GM03348 (cell line): ENCODE measurements at places on chromosomes 16 and 17.

- no peak for DNase-seq
Measured at GRCh38 chr16:3183445-3184139, 4.4 kb upstream of the OR1F1 start.

- no peak for DNase-seq
Measured at GRCh38 chr17:28955408-28955807, 4.1 kb upstream of the PHF12 start.

GRCh38 chr16:2763173-2763572, 10.7 kb downstream of the SRRM2 start:
- no peak for DNase-seq

- peak; percentile 89 for DNase-seq
Measured at GRCh38 chr17:77235370-77235941, 94.7 kb downstream of the SEC14L1 start.

DNA sequence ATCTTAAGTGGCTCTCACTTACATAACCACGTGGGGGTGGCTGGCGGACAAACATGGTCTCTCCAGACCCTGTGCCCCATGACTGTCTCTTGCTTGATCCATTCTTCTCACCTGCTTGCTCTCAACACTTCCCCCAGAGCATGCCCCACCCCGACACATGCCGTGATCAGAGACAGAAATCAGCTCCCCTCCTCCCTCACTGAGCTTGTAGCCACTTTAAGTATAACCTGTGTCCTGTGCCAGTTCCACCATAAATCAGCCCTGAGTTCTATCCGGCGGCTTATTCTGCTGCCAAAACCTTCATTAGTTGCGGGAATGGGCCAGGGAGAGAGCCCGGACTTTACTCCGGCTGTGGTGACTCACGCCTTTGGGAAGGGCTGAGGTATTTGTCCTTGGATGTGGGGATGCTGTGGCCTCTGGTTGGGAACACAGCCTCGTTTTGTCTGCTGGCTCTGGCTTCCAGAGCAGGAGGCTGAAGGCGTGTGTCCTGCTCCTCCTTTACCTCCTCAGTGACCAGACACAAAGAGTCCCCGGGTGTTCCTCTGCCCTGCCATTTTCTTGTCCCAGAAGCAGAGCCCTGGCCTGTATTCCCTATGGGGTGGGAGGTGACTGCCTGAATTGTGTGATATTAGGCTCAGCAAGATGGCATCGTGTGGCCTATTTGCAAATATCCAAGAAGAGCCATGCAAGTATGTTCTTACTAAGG, 21.1 kb downstream of the ANKRD40 start:
- peak; percentile 90 for DNase-seq

GRCh38 chr16:72764015-72764654, 283.8 kb downstream of the ZFHX3 start:
- no peak for DNase-seq
